ENCODE measurements at places on chromosomes 12 and 14.

DNA sequence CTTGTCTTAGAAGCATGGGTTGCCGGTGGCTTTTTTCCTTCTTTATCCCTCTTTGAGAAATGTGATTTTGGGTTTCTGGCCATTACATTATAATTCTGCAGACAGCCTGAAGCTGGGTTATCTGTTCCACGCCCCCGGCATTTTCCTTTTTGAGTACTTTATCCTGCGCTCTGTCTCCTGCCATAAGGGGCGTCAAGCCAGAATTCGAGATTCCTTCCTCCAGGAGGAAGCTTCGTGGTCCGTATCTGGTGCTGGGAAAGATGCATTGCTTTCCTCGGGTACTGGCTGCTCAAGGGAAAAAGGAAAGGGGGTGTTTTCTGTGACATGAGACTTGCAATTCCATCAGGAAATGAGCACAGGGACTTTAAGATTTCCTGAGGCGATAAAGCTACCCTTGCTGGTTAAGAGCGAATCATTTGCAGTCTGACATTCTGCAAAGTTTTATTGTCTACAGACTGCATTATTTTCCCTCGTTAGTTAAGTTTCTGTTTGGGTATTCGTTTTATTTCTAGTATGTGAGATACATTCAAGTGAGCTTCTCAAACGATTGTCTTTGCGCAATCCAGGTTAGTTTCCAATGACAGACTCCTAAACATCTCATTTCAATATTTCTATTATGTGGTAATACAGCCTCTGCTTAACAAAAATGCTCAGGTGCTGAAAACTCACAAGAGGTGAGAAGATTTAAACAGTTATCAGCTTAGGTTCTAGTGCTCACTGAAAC lies 694 bp downstream of the AKAP5 start:
- DNase-seq: peak; percentile 68

- no peak for DNase-seq
Observed at GRCh38 chr12:131011165-131012079, 57.7 kb downstream of the ADGRD1 start.

DNA sequence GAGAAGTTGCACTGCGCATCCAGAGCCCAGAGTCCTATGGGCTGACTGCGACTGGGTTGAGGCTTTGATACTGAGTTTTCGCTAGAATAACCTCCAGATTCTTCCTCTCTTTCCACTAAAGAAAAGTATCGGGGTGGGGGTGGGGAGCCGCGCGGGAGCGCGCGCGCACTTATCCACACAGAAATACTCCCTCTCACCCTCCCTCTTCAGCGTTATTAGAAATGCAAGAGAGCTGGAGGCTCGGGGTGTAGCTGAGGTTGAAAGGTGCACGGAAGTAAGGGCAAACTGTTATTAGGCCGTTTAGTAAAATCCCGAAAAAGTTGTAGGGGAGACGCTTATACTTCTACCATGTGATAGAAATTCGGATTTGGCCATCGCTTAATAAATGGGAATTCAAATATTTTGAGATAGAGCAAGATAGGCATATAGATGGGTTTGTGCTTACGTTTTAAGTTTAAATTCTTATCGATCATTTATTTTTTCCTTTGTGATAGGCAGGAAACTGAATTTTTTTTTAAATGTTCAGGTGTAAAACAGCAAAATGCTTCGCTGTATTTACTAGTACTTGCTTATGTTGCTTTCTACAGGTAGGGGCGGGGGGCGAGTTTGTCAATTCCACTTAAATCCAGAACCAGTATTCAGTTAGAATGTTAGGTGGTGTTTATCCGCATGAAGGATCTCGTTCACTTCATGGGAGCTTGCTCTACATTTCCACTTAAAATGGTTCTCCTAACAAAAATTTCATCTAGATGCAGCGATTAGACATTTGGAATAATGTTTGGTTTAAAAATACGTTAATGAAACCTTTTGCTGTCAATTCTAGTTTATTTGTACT lies 1.1 kb downstream of the ARHGAP5 start:
- peak; percentile 76 for DNase-seq

DNA sequence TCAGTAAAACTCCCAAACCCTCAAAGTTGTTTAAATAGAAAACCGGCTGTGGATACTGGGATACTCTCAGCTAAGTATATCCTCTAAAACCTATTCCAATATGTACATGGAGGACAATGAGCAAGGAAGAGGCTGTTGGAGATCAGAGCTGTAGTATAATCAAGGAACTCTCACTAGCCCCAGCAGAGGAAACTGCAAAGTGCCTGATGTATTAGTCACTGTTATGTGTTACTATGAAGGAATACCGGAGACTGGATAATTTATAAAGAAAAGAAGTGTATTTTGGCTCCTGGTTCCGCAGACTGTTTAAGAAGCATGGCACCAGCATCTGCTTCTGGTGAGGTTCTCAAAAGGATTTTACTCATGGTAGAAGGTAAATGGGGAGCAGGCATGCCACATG lies 65.6 kb upstream of the RPL10L start:
- no peak for DNase-seq

DNA sequence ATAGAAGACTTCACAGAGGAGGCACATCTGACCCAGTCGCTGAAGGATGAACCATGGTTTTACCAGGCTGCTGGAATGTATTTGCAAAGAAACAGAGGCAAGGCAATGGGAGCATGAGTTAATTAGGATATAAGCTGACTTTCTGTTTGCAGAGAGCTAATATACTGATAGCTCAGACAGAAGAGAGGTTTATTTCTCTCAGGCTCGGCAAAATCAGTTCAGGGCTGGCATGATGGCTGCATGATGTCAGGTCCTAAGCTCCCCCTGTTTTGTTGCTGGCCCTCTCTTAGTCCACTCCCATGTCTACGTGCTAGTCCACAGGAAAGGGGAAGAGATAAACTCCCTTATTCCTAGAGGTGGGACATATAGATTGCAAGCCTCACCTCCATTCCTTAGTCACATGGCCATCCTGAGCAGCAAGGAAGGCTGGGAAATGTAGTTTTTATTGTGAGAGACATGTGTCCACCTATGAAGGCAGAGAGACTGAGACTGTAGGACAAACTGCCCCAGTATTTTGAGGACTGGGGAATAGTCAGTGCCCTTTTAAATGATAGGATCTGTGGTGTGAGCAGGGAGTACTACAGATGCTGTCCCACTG lies 224.5 kb downstream of the VRK1 start:
- DNase-seq: no peak

GRCh38 chr14:49972131-49972671 lies 79.3 kb downstream of the ARF6 start:
- no peak for DNase-seq

GRCh38 chr12:127241072-127241817 lies 1025.7 kb upstream of the TMEM132C start:
- no peak for DNase-seq

DNA sequence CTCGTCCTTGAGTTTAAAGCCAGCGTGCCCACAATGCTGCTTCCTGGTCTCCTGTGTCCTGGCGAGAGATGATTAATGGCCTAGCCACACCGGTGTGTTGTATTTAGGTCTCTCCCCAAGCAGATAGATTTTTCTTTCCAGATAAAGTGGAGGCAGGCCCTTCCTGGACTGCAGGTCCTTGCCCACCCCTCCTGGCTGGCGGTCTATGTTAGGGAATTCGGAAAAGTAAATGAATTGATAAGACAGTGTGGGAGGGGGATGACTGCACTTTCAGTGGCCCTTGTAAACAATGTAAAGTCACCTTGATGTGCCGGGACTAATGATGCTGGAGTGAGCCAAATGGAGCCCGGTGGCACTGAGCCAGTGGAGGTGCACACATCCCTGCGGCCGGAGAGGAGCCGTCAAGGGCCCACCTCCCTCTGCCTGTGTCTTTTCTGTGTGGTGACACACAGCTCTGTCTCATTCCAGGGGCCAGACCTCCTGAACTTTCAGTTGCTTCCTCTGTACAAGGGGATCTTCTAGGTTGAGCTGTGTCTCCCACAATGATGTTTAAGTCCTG lies 70.6 kb upstream of the ESRRB start:
- no peak for DNase-seq

DNA sequence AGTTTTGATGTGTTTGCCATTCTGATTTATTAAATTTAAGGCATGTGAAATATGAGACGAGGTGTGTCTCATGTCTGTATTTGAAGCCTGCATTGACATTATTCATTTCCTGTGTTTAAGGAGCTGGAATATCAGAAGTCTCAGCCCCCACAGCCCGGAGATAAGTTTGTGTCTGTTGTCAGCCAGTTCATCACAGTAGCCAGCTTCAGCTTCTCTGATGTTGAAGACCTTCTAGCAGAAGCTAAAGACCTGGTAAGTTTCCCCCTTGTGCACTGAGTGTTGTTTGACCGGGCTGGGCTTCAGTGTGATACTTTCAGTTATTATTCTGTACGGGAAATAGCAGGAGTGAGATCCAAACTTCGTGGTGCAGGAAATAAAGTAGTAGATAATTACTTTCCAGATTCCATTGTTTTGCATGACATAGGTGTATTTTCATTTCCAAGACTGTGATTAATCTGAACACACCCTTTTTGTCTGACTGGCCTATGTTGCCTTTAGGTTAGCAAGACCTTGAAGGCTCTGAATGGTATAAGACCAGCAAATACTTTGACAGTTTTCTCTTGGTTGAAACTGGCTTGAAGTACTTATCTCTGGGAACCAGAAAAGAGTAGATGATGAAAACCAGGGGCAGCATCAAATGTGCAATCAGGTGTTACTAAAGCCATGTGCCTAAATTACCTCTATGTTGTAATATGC lies 101.5 kb downstream of the GPR135 start:
- DNase-seq: no peak

GRCh38 chr14:104998801-104999200 lies 13.2 kb downstream of the CLBA1 start:
- no peak for DNase-seq

DNA sequence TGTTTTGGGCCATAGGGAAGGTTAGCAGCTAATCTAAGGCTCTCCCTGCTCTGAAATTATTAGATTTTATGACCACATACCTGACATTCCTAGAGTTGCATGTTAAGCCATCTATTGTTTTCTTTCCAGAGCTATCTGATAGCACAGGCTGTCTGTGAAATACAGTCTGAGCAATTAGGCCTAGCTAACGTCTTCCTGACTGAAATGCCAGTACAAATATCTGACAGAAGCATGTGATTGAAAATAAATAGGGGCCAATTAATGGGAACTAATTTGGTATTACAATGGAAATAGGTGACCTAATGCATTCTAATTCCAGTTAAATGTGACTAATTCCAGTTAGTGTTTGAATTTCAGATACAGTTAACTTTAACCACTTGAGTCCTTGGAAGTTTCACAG lies 115.2 kb downstream of the C12orf75 start:
- no peak for DNase-seq

DNA sequence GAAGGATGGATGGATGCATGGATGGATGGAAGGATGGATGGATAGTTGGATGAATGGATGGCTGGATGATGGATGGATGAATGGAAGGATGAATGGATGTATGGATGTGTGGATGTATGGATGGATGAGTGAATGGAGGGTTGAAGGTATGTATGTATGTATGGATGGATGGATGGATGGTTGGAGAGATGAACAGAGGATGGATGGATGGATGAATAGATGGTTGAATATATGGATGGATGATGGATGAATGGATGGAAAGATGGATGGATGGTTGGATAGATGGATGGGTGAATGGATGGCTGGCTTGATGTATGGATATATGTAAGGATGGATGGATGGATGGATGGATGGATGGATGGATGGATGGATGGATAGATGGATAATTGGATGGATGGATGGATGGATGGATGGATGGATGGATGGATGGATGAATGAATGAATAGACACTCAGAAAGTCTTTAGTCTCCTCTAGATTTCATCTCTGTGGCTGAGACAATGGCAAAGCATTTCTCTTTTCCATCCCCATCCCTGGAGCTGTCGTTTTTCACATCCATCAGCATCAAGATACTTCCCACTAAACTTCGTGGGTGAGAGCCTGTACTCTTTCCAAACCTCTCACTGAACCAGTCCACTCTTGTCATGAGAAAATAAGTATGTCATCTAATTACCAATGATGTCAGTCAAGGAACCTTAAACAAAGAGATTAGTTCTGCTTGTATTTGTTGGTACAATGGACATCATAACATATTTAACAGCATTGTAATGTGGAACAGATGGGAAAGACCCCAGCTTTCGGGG lies 74.8 kb upstream of the CLMN start:
- no peak for DNase-seq

- DNase-seq: no peak
Observed at GRCh38 chr12:116592731-116593130, 33.5 kb downstream of the MAP1LC3B2 start.
